AML-193 (cell line): ENCODE measurements at places on chromosomes 4 and X.

DNA sequence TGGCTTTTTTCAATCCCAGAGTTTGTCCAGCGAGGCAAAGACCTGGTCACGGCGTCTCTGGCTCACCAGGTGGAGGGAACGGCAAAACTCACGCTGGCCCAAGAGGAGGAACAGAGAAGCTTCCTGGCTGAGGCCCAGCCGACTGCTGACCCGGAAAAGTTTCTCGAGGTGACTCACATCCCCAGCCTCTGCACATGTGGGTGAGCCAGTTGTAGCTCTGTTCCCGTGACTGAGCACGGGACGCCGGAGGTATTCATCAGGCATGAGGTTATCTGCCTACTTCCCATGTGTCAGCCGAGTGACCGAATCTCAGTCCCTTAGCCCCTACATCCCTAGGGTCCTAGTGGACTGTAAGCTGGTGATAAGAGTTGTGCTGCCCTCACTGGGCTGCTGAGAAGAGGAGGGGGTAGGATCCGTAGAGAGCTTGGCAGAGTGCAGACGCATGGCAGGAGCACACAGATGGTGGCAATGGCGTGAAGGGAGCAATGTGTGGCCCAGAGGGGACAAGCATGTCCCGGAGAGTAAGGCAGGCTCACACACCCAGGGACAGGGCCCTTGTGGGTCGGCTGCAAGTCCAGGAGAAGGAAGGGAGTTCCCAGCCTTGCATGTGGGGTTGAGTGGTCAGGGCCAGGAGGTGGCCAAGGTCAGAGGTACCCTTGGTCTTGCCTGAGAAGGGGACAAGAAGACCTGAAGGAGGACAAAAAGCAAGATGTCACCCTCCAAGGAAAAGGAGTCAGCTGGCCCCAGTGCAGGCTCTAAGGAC, 42.9 kb downstream of the EVC start:
- no peak for DNase-seq

- DNase-seq, result no peak
Measured at GRCh38 chr4:55547466-55547770, 709 bp upstream of the CLOCK start.

DNA sequence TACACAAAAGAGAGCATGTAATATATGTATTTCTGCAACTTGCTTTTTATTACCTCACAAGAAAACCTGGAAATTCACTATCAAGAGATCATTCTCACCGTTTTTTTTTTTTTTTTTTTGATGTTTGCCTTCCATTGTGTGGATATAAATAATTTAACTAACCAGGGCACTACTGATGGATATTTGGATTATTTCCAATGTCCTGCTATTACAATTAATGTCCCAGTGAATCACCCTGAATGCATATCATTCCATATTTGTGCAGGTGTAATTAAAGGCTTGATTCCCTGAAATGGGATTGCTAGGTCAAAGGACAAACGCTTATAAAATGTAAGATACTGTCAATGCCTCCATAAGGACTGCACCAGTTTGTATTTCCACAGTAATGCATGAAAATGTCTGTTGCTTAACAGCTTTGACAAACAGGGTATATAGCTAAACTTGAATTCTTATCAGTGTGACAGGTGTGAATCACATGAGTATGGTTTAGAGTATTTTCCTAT, 87.8 kb downstream of the NCAPG start:
- DNase-seq, result no peak

DNA sequence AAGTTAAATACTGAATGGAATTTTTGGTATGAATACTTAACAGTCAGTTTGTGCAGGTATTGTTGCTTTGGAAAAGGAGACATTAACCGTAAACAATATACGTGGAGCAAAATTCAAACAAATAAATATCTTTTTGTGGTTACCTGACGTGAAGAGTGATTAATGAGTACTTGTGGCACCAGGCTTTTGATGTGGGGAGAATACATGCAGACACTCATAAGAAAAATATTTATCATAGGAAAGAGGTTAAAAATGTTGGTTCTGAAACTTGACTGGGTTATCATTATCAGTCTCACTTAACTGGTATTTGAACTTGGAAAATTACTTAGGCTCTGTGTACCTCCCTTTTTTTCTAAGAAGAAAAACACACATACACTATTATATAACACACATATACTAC, 136.4 kb upstream of the NDST4 start:
- DNase-seq, result no peak

GRCh38 chr4:126306152-126306869, 991.6 kb downstream of the FAT4 start:
- no peak for DNase-seq
